ENCODE measurements at places on chromosomes 3 and 15.

GRCh38 chr3:158097081-158097592 lies 9.1 kb downstream of the SHOX2 start:
- DNase-seq, result no peak

- DNase-seq, result no peak
Measured at GRCh38 chr3:161940621-161940965, 444.0 kb downstream of the OTOL1 start.

DNA sequence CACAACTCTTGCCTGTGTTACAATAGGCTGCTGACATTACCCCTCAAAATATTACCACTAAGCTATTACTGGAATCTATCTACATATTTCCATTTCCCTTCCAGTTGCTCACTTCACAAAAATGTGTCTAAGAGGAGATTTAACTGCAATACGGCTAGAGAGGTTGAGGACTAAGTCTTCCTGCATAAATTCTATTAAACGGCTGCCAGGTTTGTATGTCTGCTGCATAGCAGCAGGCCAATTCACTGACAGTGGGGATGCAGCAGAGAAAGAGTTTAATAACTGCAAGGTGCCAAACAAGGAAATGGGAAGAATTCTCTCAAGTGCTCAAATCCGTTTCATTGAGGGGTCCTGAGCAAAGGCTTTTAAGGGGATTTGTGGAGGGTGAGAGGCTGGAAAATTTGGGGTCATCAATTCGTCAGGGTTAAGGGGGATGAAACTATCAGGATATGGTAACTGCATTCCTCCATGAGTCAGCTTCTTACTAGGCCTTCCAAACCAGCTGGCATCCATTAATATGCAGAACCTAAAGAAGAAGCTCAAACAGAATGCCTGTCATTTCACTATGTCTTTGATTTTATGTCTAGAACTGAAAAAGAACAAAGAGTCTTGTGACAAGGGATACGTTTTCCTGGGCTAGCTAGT lies 675.6 kb downstream of the TBL1XR1 start:
- DNase-seq, result no peak

GRCh38 chr3:188937389-188937788 lies 234.4 kb upstream of the TPRG1 start:
- no peak for DNase-seq

GRCh38 chr3:31482493-31483200 lies 50.1 kb upstream of the STT3B start:
- DNase-seq, result no peak

- DNase-seq, result no peak
Measured at GRCh38 chr15:81375461-81375860, 1.4 kb upstream of the TMC3 start.

GRCh38 chr3:166526881-166527280 lies 689.7 kb upstream of the BCHE start:
- no peak for DNase-seq

- no peak for DNase-seq
Measured at GRCh38 chr3:172528677-172529076, 5.4 kb upstream of the TNFSF10 start.

GRCh38 chr3:114319453-114319852 lies 25.6 kb downstream of the TIGIT start:
- DNase-seq, result no peak

GRCh38 chr3:120239644-120240043 lies 45.4 kb downstream of the GPR156 start:
- DNase-seq, result no peak

DNA sequence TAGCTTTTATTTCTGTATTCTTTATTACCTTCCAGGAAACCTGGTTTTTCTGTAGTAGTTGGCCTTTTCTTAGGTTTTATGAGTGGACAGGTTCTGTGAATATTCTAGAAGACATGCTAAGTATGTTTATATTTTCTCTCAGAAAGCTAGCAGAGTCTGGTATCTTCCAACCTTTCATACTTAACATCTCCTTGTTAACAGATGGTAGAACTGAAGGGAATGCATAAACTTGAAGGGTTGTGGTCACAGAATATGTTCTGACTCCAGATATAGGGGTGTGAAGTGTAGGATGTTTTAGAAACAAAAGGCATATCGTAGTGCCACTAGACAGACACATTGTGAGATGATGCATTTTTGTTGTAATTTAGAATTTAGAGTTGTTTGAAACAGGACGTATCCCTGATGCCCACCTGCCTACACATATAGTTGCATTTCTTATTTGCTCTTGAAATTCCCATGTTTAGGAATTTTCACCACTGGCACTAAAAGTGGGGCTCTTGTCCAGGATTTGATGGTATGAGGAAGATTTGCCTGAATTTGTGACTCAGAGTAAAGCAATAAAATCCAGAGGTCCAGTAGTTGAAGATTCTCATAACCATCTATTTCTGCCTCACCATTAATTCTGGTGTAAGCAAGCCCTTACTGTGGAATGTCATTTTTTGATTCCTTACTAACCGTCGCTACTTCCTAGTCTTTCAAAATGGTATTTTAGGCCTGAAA lies 274.5 kb downstream of the FEZF2 start:
- no peak for DNase-seq

DNA sequence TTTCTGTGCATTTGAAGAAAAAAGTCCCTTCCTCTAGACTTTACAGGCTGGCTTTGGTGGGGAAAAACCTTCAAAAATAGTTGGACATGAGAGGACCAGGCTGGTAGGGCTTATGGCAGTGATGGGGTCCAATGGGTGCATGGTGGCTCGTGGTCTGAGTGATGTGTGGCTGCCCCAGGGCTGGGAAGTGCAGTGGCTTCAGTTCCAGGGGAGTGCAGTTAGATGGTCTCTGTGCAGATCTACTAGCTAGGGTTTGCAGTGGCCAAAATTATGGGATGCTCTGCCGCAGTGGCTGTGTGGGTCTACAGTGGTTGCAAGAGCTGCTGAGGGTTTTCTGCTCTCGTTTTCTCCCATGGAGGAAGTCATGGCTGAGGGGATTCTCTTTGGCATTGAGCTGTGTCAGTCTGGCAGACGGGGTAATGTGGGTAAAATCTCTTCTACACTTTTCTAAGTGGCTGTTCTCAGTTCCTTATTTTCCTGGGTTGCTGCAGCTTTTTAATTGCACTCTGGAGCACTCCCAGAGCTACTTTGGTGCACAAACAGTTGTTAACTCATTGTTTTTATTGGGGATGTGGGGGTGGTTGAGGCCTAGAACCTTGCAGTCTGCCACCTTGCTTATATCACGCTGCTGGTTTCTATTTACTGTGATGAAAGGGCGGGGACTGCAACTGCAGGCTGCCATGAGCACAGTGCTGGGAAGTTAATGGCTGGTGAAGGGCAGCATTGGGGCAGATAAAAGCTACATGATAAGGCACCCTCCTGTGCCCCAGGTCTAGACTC lies 1324.6 kb downstream of the NSUN3 start:
- DNase-seq, result no peak

DNA sequence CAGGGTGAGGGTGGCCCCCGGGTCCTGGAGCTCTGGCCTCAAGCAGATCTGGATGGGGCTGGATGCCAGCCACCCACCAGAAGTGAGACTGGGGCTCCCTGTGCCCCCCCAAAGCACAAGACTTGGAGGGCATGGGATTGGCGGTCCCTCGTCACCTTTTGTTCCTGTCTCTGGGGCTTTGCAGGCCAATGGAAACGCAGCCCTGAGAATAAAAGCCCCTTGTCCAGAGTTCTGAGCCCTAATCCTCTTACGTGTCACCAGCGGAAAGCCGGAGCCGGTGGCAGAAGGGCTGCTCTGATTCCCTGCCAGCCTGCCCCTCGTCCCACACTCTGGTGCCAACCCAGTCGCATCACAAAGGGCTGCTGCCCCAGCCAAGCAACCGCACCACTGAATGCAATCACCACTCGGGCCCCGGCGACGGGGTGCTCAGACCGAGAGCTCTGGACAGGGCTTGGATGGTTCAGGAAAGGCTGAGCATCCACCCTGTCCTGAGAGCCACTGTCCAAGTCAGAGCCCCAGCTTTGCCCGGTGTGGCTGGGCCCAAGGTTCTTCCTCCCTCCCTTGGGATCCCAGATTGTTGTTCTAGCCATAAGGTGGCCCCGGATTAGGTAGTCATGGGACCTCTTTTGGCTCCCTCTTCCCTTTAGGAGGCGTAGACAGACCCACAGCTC lies 22.8 kb upstream of the ELP6 start:
- no peak for DNase-seq

- DNase-seq, result no peak
Measured at GRCh38 chr15:95975212-95975611, 355.3 kb upstream of the NR2F2 start.

DNA sequence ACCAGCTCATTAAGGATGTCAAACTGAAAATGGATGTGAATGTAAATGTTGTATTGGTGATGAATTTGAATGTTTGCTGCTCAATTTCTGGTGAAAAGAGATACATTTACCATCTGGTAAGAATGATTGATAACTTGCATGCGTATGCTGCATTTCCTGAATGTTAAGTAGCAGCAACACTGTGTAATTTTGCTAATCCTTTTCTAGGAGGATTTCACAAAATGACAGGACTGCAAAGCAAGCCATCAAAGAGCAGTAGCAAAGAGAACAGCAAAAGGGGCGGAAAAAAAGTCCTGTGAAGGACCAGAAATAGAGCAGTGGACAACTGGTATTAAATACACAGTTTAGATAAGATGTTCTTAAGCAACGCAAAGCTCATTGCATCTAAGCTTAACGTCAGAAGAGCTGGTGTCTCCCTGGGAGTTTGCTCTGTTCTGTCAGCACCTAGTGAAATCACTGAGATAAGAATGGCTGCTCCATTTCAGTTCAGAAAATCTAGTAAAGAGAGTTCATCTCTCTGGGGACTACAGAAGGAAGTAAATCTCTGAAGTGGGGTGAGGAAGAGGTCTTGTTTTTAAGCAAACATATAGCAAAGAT lies 23.5 kb upstream of the PAQR5 start:
- no peak for DNase-seq

DNA sequence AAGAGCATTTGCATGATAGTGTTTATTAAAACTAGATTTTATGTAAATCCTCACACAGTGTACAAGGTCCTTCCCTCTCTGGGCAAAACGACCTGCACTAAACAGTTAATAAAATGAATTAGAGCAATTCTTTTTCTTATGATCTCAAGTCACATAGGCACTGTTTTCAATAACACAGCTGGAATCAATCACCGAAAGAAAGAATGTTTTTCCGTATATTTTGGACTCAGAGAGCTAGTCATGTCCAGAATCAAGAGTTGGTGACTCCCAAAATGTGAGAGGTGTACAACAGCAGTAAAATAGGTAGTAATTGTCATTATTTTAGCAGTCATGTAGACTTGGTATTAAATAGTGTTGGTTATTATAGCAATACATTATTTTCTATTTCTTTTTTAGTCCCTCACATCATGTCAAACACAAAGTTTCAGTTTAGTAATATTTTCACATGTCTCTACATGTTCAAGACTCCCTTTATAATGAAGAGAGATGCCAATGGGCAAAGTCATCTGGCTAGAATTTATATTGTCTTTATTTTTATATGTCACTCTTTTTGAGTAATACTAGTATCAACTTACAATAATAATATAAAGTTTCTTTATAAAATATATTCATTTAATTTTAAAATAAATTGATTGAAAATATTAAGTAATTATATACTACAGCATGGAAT lies 448.6 kb upstream of the CDIN1 start:
- no peak for DNase-seq

GRCh38 chr3:52774901-52775864 lies 2.2 kb upstream of the ITIH1 start:
- no peak for DNase-seq

DNA sequence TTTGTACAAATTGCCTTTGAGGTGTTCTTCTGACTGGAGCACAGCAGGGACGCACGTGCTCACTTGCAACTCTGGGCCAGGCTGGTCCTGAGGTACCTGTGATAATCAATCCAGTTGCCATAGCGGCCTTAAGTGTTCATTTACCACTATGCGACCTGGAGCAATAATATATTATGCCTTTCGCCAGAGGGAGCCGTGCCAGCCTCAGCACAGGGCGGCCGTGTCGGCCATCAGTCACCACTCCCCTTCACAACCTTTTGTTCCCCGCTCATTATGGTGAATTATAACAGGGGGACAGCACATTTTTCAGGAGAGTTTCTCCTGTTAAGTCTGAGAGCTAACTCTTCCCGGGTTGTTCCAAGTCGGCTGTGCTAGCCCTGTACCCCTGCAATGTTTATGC lies 289.7 kb downstream of the RORA start:
- DNase-seq, result no peak

DNA sequence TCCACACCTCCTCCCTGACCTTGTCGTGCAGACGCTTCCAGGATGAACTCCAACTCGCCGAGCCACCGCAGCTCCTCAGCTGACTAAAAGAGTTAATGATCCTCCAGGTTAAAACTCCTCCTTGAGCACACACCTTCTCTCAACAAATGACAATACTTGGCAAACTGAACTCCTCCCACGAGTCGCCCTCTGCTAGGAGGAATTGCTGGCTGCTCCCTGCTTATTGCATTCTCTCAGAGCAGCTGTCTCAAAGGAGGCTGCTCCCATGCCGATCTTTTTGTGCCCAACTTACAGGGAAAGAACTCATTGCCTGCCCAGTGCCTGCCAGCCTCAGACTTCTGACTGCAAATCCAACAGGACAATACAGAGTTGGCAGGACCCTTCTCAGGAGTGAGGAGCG lies at the start of gene ATP13A4:
TSS of gene ATP13A4 (minus strand) at position 85 of the 400 bp plus-strand sequence. CDS start 96 bp downstream, outside the sequence.
- no peak for DNase-seq

GRCh38 chr3:23594894-23595670 lies 210.7 kb upstream of the UBE2E1 start:
- DNase-seq, result no peak

DNA sequence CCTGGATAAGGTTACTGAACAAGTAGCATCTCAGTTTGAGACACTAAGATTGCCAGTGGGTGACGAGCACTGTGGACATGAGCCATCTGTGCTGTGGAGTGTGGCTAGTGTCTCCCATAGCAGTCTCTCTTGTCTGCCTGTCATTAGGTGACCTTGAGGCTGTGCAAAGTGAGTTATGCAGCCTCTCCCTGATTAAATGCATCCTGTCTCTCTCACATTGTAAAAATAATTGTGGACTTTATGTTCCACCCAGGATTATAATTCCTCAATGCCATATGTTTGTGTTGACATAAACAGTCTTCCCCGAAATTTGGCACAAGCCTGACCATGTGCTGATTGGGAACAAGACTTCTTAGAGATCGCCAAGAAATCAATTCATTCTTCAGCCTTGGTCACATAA lies 168.9 kb downstream of the MYRIP start:
- no peak for DNase-seq

DNA sequence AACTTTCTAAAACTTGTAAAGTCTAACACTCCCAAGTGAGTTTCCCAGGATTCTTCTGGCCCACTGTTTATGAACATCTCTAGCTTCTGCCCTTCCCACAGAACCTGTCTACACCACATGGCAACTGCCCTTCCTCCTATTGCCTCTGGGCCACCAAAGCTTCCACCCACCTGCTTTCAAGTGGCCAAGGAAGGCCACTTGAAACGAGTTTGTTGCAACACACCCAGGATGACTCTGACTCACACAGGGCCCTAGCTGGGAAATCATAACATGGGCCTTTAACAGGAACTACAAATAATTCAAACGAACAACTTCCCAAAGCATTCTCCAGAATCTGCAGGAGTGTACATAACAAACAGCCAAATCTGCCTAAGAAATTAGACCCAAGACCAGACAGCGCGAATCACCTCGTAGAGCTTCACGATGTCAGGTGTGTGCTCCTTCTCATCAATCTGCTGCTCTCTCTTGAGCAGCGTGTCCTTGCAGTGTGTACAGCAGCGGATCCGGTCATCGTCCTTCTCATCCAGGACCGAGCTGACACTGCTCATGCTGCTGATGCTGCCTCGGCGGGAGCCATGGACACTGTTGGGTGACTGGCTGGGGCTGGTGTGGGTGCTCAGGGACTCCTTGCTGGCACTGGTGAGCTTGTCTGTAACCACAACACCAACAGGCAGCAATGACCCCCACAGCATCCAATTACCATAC lies 16.8 kb downstream of the RBSN start:
- DNase-seq, result no peak

- no peak for DNase-seq
Measured at GRCh38 chr15:55282284-55282833, 7.3 kb downstream of the RAB27A start.

GRCh38 chr3:133487204-133487603 lies 86.3 kb upstream of the CDV3 start:
- DNase-seq, result no peak
